ENCODE measurements at places on chromosomes 1 and 21.

DNA sequence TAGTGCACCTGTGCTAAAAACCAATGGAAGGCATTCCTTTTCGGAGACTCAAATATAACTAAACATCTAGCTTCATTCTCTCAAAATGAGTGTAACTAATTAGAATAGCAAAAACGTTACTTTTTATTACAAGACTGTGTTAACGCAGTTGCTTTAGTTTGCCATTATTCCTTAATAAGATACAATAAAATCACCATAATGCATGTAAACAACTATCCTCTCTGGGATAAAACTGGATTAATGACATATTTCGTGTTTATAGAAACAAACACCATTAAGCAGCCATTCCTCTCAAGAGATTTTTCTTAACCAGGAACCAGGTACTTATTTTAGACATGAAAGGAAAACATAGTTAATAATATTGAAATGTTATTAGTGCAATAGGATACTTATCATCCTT is 512.8 kb upstream of the B3GALT2 start:
- DNase-seq: no peak

DNA sequence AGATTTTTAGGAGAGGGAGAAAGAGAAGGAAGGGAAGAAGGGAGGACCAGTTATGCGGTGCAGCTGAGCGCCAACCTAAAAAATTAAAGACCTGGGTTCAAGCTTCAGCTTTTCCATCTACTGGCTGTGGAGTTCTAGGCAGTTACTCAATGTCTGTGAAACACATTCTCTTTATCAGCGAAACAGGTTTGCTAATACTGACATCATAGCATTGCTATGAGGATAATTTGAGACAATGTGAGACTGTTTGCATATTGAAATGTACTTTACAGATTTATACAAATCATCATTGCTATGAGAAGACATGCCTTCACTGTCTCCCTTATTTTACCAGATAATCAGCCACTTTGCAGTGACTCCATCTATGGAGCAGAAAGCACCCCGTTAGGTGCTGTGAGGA is 222.9 kb upstream of the SGIP1 start:
- peak; percentile 24 for DNase-seq

- DNase-seq: no peak
These were observed 1.2 kb upstream of the MR1 start for GRCh38 chr1:181032535-181032934.

- DNase-seq: peak; percentile 59
These were observed 1.4 kb downstream of the NCAM2 start for GRCh38 chr21:20999659-21000058.

DNA sequence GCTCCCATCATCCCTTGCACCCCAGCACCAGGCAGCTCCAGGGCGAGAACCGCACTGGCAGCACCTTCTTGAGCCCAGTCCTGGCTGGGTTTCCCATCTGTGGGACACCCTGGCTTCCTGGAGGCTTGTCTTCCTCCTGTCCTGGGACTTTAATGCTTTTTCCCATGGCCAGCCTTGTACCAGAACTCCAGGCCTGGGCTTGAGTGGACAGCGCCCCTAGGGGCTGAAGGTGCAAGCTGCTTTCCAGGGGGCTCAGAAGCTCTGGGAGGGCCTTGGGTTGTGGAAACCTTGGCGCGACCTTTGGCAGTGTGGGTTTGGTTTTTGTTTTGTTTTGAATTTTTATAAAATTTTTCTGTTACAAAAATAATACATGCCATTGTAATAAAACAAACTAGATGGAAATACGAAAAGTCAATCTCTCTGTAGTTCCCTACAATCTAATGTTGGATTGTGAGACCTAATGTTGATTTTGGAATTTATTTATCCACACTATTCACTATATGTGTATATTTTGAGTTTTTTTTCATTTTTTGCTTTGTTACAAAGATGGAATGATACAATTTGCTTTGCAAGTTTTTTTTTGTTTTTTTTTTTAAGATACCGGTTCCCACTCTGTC is 33.8 kb upstream of the RPL11 start:
- peak; percentile 57 for DNase-seq

DNA sequence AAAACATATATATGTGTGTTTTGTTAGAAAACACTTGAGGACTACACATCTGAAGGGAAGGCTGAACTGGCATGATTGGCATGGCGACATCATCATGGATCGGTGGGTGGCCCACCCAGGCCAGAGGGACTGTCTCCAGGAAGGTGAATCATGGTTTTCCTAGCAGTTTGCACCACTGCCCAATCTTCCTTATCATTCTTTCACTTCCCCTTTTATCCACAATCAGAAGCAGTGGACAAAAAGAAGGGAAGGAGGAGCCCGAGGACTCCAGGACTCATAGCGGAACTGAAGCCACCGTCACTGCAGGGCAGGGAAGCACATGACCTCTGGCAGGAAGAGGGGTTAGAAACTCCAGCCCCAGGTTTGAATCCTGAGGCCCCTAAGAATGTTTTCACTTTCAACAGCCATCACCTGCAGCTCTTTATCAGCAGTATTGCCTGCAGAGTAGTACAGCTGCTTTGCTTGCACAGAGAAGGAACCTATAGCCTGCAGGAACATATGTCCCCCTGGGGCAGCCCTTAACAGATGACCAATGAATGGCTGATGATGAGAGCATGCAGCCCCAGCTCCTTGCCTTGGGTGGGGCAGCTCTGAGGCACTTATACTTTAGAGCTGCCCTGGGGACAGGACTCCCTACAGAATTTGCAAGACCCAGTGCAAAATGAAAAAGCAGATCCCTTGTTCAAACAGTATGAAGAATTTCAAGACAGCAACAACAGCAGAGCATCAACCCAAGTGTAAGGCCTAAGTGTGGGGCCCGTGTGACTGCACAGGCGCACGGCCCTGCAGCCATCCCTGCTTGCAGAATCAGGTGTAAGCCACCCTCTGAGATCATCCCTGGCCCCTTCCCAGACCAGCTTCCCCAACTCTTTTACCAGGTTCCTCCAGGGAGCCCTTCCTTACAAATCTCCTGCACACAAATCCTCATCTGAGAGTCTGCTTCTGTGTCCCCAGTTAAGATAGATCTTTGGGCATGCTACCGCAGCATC is 241.8 kb upstream of the IRF2BP2 start:
- DNase-seq: peak; percentile 97

DNA sequence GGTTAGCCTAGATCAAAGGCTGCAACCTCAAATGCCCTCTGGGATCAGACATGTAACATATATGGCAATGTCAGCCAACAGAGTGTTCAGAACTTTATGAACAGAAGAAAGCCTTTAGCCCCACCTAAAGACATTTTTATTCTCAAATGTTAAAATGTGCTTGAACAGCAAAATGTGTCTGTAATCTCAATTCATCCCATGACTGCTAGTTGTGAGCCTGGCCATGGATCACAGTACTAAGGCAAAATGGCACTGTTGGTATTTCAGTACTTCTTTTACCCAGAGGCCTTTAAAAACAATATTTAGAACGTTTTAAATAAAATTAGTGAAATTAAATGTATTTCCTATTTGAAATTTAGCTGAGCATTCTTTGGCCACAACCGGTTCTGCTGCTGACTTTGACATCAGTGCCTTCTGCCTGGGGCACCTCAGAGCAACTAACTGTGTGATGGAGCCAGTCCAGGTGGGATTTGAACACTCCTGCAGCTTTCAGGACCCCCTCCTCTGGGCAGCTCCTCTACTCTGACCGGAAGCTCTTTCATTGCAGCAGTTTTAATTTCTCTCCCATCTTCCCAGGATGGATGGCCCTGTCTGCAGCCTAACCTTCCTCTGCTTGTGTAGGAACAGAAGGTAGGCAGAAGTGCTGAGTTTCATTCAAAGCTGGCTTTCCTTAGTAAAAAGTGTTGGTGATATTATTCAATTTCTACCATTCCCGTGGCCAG is 68.3 kb upstream of the NFIA start:
- no peak for DNase-seq

DNA sequence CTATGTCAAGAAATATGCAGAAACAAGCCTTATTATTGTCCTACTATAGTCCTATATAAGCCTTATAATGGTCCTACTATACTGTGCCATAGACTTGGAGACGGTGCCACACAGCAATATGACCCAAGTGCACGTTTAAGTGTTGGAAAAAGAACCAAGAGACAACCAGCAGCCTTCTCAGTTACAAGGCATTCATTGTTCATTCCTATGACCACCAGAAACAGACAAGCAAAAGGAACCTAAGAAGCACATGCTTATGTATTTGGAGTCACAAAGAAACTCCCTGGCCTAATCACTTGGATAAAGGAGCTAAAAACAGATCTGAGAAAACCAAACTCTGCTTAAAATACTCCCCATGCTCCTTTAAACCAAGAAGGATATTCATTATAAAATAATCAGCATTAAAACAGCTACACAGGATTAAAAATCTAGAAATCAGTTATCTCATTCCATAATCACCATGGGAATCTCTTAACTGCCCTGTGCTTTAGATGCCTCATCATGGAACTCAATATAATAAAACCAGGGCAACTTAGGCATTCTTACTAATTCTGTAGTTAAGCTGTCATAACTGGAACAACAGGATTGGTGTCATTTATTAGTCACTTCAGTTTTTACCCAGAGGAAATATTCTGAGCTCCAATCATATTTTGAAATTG is 7.0 kb downstream of the COLGALT2 start:
- DNase-seq: peak; percentile 11

- peak; percentile 65 for DNase-seq
These were observed 19.4 kb upstream of the KIF21B start for GRCh38 chr1:201042779-201043461.

GRCh38 chr1:203354246-203354645 is 3.3 kb upstream of the FMOD start:
- DNase-seq: peak; percentile 47

DNA sequence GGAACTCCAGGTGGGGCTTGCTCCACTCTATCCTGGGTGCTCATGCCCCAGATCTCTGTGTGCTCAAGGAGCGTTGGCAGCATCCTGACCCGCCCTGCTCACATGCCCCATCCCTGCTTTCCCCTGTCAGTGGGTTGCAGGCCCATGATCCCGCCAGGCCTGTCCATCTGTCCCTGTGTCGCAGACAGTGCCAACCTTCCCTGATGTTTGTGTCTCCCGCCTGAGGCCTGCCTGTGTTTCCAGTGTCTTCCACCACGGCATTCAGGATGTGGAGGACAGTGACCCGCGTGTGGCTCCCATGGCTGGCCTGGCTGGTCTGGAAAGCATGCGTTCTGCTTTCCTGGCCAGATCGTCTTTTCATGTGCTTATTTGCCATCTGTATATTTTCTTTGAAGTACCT is 82.9 kb downstream of the PCBP3 start:
- no peak for DNase-seq

GRCh38 chr1:228317411-228317828 is 89.2 kb downstream of the TRIM11 start:
- no peak for DNase-seq

DNA sequence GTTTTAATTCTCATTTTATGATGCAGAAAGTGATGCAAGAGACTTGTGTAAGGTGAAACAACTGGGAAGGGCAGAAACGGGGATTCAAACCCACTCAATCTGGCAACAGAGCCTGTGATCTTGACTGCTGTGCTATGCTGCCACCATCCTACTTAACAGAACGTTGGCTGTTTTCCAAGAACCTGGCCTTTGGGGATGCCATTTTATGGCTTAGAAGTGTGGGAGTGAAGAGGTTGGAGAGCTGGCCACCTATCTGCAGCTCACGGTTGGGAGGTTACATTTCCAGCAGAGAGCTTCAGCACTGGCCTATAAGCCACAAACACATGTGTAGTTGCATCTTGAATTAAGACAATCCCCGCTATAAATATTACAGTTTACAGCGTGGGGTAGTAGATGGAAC is 235.3 kb downstream of the PRDM2 start:
- DNase-seq: no peak

- no peak for DNase-seq
These were observed 80.7 kb downstream of the NDUFS5 start for GRCh38 chr1:39106801-39107327.

DNA sequence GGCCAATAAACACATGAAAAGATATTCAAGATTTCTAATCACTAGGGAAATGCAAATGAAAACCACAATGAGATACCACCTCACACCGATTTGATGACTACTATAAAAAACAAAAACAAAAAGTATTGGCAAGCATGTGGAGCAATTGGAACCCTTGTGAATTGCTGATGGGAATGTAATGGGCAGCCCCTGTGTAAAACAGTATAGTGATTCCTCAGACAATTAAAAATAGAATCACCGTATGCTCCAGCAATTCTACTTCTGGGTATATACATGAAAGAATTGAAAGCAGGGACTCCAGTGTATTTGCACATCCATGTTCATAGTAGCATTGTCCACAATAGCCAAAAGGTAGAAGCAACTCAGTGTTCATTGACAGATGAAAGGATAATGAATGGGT is 12.9 kb upstream of the C1orf115 start:
- no peak for DNase-seq

DNA sequence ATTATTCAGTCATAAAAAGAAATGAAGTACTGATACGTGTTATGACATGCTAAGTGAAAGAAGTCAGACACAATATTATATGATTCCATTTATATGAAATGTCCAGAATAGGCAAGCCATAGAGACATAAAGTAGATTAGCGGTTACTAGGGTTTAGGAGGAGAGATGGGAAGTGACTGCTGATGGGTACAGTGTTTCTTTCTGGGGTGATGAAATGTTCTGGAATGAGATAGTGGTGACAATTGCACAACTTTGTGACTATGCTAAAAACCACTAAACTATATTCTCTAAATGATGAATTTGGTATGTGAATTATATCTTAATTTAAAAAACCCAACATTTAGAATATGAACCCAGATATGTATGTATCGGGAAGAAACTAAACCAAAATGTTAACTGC is 27.6 kb downstream of the IPP start:
- peak; percentile 71 for DNase-seq

DNA sequence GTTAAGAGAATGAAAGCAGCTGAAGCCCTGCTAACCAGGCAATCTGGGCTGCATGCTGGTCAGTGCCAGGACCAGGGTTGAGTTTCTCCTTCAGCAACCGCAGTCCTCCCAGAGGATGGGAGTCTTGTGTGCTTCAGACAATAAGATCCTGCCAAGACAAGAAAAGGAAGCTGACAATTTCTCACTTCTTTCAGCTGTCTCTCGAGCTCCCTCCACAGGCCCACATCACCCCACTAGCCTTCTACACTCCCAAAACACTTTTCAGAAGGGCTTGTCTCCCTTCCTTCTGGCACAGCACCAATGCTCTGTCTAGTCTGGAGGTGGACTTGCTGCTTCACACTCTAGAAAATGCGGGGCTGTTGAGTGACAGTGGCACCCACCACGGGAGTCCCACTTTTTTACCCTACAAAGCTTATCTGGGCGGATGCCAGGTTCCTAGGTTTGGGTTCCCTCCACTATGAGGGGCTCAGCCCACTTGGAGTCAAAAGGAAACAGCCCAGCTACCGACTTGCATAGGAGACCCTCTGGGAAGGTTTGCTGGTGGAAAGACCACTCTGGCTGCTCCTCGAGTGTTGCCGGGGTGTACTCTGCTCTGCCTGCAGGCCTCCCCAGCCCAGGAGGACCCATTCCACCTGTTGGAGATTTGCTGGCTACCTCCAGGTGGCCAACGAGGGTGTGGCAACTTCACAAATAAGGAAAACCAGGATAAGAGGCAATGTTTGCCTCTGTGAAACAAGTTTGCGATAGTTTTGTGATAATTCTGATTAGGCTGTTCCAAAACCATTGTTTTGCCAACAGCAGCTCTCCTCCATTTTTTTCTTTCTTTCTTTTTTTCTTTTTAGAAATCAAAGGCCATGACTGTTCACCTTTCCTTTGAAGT is 68.9 kb downstream of the TENT5C start:
- peak; percentile 21 for DNase-seq

- DNase-seq: no peak
These were observed 90.2 kb downstream of the ATP5PO start for GRCh38 chr21:33825419-33825818.
